ENCODE measurements at places on chromosomes 12 and 14.

DNA sequence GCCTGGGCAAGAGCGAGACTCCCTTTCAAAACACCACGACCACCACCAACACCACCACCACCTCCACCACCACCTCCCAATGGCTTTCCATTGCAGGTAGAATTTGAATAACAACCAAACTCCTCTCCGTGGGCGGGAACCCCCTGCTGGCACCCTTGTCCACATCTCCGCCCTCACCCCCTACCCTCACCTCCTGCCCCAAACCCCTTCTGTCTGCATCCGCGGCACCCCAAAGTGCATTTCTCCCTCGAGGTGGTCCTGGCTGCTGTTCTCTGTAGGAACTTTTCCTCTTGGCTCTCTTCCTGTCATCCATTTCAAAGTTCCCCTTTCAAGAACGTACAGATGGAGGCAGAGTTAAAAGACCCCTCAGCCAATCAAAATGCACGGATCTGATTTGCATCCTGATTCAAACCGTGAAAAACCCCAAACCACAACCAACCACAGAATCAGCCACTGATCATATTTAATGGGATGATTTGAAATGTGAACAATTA is 3.8 kb downstream of the SDSL start:
- DNase-seq, result no peak

DNA sequence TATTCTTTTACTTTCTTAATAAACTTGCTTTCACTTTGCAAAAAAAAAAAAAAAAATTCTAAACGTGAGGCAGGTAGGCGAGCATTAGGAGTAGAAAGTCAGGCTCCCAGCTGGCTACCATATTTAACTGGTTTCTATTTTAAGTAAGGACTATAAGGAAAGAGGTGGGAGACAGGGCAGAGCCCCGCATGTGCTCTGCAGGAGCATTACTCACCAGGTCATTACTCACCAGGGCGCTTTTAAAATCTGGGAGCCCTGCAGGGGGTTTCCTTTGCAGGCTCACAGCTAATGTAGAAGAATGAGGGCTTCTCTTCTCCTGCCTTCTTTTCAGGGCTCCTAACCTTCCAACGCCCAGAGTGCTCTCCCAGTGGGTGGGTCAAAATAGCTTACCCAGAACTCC is 14.0 kb upstream of the DPF3 start:
- no peak for DNase-seq

GRCh38 chr14:22073801-22074200 is 400.2 kb upstream of the OR4E1 start:
- DNase-seq, result no peak

- DNase-seq, result no peak
These were observed 3.6 kb downstream of the AKAP6 start for GRCh38 chr14:32332415-32333316.

DNA sequence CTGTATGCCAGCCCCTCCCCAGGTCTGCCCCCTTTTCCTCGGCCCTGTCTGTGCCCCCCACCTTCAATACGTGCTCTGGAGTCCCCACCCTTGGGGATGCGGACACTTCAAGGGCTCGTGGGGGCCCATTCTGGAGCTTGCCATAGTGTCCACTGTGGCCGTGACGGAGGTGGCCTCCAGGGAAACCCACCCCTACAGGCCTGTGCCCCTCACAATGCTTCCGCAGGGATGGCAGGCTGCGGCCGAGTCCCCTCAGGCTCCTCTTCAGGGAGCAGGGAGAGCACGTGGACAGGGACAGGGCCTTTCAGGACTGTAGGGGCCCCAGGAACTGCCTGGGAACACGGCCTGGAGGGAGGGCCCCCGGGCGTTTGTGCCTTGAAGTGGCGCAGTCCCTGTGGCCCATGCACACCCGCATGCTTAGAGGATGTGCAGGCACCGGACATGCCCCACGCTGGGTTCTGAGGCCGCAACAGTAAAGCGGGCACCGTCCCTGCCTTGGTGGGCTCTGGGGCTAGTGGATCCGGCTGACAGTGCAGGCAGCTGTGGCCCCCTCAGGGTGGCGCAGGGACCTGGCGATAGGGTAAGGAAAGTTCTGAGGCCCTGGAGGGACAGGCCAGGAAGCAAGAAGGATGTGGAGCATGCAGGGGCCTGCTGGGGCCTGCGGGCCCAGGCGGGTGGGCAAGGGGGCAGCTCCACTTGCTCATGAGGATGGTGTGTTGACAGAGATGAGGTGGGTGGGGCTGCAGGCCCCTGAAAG is 209.0 kb upstream of the RTL1 start:
- DNase-seq, result peak; percentile 8

- DNase-seq, result no peak
These were observed 46.1 kb downstream of the DDX11 start for GRCh38 chr12:31119803-31120211.

All from activated CD4-positive, alpha-beta memory T cell treated with anti-CD3 and anti-CD28 coated beads, Interleukin-2, amount 10 ng/mL, durations not matched to agents 7 days and 5 days (primary cell).